H54 (cell line): ENCODE measurements at places on chromosomes 5 and 9.

DNA sequence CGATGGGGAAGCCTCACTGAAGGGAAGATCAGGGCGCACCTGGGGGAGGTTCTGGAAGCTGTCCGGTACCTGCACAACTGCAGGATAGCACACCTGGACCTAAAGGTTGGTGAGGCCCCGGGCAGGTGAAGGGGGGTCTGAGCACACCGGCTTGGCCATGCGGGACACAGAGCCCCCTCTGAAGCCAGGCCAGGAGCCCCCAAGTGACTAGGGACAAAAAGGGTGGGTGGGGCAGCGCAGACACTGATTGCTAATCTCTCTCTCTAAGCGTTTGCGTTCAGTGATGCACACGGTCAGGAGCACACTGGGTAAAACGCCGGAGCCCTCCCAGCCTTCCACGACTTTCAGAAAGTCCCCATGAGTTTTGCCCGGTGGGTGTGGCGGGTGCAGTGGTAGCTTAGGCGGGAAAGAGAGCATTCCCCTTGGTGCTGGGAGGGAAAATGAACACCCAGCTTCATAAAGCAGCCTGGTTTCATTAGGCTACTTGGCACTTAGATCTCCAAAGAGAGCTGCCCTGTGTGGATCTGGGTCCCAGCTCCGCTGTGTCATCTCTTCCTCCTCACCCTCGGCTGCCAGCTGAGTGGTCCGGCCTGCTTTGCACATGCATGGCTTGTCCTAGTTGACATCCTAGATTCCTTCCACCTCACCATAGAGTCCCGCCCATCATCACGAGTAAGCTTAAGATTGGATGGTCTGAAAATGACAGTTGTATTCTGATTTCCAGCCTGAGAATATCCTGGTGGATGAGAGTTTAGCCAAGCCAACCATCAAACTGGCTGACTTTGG lies 74.2 kb upstream of the OTULINL start:
- DNase-seq, result no peak

DNA sequence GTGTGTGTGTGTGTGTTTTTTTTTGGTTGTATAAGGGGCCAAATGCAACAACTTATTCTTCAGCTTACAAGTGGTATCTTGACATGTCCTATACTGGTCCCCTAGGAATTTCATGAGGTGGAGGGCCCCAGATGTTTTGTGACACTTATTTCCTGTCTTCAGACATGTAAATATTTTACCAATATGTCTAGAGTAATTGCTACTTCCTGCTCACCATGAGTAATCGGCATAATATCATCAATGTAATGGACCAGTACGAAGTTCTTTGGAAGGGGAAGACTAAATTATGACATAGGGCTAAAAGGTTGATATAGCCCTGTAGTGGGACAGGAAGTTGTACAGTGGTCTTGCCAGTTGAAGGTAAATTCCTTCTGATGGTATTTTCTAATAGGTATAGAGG lies 3.7 kb upstream of the OTULIN start:
- no peak for DNase-seq

- no peak for DNase-seq
Measured at GRCh38 chr9:78291240-78291925, 5.5 kb upstream of the PSAT1 start.

DNA sequence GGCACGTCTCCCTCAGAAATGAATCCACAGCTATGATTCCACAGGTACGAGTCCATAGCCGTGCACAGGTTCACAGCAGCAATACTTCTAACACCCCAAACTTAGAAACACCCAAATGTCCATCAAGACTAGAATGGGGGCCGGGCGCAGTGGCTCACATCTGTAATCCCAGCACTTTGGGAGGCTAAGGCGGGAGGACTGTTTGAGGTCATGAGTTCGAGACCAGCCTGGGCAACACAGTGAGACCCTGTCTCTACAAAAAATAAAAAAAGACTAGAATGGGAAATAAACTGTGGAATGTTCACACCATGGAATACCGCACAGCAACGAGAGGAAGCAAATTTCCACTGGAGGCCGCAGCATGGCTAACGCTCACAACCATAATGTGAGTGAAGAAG lies 4.3 kb upstream of the DOLPP1 start:
- no peak for DNase-seq

GRCh38 chr9:108476574-108476973 lies 379.2 kb downstream of the ACTL7B start:
- no peak for DNase-seq

DNA sequence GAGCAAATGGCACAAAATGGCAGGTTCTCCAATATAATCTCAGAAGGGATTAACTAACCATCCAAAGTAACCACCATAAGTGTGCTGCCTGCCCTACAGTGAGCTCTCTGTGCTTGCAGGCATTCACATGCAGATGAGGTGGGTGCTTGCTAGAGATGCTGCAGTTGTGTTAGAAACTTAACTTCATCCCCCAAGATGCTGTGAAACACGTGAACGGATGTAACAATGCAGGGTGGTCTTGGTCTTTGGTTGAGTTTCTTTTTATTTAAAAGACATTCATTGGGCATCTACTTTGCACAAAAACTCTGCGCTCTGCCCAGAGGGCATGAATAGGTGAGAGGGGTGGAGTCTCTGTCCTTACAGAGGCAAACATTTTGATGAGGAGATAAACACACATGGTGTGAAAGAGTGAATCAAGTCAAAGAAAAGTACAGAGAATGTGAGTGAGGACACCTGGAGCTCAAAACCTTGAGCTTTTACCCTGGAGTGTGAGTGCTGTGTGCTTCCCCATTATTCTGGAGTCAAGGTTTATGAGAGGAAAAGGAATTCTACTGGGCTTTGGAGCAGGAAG lies 143.9 kb upstream of the DAP start:
- DNase-seq, result no peak

GRCh38 chr9:78614892-78615291 lies 318.0 kb downstream of the PSAT1 start:
- DNase-seq, result no peak

- no peak for DNase-seq
Measured at GRCh38 chr5:72618708-72619107, 111.5 kb upstream of the ZNF366 start.

DNA sequence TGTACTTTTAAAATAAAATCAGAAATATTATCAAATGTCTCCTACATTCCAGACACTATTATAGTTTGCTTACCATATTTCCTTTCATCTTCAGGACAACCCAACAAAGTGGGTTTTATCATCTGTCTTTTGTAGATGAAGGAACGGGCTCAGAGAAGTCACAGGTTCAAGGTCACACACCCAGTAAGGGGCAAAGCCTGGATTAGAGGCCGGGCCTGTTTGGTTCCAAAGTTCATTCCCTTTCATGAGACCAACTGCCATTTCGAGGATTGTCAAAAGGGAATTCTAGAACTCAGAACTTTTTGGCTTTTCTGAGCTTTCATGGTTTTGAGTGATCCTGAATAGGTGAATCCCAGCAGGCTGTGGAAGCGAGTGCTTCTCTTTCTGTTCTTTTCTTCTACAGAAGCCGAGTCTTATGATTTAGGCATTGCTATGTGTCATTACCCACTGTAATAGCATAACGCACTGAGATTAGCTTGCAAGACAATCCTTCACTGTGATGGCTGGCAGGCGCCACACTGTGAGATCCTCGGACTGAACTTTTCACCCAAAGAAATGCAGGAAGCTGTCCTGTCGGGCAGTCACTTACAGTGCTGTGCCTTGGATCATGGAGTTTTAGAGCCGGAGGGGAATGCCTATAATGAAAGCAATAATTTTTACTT lies 43.8 kb upstream of the ANKH start:
- DNase-seq, result peak; percentile 33

DNA sequence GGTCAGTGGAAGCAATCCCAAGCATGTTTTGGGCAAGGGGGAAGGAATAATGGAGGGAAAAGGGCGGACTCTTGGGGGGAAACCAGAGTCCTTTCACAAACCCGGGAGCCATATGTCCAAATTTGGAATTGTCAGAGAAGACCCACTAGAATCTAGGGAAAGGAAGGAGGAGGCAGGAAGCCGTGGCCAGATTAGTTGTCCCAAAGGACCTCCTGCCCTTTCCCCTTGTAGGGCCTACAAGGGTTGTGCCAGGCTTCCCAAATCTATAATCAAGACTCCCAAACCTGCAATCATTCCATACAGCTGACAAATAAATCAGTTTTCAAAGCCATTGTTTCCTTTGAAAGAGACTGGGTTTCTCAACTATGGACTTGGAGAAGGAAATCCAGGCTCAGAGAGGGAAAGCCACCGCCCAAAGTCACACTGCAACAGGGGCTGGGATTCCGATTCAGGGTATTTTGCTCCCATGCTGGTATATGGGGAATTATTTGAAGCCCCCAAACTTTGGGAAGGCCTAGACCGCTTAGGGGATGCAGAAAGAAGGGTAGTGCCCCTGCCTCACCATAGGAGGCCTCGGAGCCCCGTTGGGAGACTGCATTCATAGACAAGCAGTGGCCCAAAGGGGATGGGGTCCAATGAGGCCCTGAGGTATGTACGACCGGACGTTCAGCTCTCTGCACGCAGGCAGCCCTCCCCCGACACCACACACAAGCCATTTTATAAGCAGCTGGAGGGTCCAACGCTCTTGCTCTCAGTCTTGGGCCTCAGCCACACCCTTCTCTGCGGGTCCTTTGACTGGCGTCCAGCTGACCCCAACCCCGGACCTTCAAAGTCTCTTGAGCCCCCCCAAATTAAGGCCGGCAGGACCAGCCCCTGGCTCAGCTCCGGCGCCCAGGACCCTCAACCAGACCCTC lies 815 bp downstream of the ANXA6 start:
- no peak for DNase-seq

GRCh38 chr5:74244406-74244805 lies 396.1 kb downstream of the ENC1 start:
- no peak for DNase-seq

GRCh38 chr9:5633243-5633642 lies 4.3 kb downstream of the RIC1 start:
- no peak for DNase-seq

- no peak for DNase-seq
Measured at GRCh38 chr5:119385536-119386128, 29.8 kb downstream of the TNFAIP8 start.

GRCh38 chr5:35853631-35854030 lies 3.1 kb upstream of the IL7R start:
- DNase-seq, result no peak

DNA sequence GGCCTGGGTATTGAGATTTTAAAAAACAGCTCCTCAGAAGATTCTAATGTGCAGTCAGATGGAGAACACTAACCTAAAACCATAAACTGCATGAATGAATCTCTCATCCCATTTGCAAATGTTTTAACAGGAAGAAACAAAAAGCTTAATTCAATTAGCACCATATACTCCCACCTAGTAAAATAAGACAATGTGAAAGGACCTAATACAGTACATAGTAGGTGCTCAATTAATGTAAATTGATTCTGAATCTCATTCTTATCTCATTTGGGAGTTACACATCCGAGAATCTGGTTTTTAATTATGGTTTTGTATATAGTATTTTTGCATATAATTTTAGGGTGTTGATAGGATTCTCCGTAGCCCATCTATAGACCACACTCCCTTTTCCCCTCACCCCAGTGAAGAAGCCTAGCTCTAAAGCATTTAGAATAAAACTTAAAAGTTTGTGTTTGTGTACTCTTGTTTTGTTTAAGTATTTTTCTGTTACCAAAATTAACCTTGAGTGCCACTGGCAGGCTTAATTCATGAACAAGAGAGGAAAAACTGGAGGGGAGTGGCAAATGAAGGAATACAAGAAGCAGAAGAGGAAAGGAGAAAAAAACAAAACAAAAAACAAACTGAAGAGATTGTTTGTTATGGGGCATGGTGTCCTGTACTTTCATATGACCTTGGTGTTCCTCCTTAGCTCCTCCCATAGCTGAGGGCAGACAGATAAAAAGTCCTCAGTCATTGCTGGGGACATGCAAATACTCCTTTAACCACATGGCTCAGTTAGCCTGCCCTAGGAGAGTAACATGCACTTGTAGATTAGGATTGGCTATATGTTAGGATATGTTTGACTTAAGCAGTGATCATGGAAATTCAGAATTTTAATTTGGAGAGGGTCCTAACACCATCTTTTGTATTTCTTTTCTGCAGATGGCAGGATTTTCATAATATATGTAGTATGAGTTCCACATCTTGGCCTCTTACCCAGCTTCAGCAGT lies 1.2 kb downstream of the RNF14 start:
- DNase-seq, result no peak

- peak; percentile 11 for DNase-seq
Measured at GRCh38 chr9:7879551-7880245, 80.1 kb upstream of the DMAC1 start.

DNA sequence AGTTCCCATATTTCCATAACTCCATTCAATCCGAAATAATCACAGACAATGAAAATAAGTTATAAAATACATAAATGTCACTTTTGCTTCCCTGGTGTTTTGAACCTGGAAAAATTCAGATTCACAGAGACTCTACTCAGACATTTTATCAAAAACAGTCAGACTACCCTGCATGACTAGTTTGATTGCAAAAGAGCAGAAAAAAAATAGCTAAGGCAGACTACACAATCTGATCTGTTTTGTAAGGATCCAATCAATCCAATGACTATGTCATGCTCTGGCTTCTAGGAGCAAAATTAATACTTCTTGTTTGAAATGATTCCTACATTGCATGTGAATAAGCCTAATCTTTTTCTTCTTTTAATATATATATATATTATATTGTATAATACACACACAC lies 1262.6 kb downstream of the EFNA5 start:
- DNase-seq, result no peak

GRCh38 chr5:53331463-53331862 lies 149.0 kb upstream of the FST start:
- DNase-seq, result no peak

GRCh38 chr5:129358069-129358468 lies 102.0 kb upstream of the ADAMTS19 start:
- no peak for DNase-seq

DNA sequence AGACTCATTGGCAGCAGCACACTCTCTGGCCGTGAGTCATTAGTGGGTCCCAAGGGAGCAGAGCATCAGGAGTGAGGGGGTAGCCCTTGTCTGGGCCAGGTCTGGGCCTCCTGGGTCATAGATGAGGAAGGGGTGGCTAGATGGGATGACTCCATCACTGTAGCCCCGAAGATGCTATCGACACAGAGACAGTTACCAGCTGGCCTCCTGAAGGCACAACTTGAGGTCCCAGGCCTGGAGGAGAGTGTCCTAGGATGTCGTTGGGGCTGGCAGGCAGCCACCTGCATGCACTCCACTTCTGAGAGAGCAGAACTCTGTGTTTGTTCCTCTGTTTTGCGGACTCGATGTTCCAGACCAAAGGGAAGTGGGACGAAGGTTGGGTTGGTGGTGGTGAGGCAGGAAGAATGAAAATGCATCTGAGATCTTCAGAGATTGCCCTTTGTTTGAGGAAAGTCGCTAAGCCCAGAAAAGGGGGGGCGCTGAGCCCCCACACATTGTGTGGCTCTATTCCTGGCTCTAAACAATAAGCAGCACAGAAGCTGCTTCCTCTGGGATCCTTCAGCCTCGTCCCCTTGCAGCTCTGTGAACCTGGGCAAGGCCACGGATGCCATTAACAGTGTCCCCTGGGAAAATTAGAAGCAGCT lies 4.7 kb downstream of the BTNL9 start:
- no peak for DNase-seq

- DNase-seq, result no peak
Measured at GRCh38 chr5:140566665-140567064, 2.0 kb downstream of the SLC35A4 start.

- DNase-seq, result peak; percentile 9
Measured at GRCh38 chr9:22469928-22470544, 23.4 kb downstream of the DMRTA1 start.
